PC-3 (cell line): ENCODE measurements at places on chromosomes 4 and X. TPM values are rescaled to one million over a fixed set of nuclear protein-coding genes. Genes with fewer than 3 reads are reported as not detected.

UBE2D3 gene
- total RNA-seq: 342 and 435 TPM in 2 replicates

GRCh38 chr4:108272046-108272445 lies 103.3 kb upstream of the LEF1 start:
- no peak for DNase-seq

AKAP14 gene
- not detected in 2 replicates for total RNA-seq

DNA sequence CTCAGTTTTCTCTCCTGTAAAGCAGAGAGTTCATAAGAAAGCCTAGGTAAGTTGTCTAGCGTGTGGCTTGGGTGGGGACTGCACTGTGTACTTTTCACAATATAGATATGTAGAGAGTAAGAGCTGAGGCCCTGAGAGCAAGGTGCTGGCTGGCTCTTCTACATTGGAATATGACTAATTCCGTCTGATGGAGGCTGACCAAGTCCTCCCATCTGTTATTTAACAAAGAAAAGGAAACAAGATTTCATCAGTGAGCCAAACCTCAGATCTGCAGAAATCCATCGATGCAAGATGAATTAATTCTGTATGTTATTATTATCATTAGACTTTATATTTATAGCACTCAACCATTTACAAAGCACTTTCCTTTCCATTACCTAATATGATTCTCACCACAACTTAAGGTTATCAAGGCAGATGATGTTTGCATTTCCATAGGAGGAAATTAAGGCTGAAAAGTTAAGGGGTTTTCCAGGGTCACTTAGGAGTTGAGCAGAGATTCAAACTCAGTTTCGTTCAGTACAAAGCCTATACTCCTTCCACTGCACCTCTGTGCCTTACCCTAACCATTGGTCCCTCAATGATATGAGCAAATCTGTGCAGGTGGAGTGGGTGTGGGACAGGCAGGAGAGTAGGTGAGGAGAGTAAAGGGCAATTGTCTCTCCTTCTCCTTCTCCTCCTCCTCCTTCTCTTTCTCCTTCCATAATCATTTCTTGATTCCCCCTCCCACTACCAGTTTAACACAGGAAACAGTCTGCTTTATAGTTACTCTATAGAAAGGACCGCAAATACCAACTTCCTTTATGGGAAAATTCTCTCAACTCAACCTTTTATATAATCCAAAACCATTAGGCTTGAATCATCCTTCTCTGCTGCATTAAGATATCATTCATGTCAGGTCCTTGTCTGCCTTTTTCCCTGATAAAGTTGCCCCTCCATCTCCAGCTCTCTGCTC lies 27.6 kb upstream of the SRD5A3 start:
- peak; percentile 10 for DNase-seq

- no peak for DNase-seq
Observed at GRCh38 chr4:25560605-25561004, 95.0 kb upstream of the SLC34A2 start.

NUDT10 gene
- total RNA-seq: 0.22 and 0.40 TPM in 2 replicates

BTC gene
- 7.5 and 12.8 TPM in 2 replicates for total RNA-seq

GLUD2 gene
- total RNA-seq: 0.29 and 0.40 TPM in 2 replicates

BEX1 gene
- 4.0 and 4.5 TPM in 2 replicates for total RNA-seq

GRCh38 chr4:111066887-111067286 lies 444.0 kb upstream of the PITX2 start:
- no peak for DNase-seq

GNL3L gene
- 50.3 and 63.7 TPM in 2 replicates for total RNA-seq

DNA sequence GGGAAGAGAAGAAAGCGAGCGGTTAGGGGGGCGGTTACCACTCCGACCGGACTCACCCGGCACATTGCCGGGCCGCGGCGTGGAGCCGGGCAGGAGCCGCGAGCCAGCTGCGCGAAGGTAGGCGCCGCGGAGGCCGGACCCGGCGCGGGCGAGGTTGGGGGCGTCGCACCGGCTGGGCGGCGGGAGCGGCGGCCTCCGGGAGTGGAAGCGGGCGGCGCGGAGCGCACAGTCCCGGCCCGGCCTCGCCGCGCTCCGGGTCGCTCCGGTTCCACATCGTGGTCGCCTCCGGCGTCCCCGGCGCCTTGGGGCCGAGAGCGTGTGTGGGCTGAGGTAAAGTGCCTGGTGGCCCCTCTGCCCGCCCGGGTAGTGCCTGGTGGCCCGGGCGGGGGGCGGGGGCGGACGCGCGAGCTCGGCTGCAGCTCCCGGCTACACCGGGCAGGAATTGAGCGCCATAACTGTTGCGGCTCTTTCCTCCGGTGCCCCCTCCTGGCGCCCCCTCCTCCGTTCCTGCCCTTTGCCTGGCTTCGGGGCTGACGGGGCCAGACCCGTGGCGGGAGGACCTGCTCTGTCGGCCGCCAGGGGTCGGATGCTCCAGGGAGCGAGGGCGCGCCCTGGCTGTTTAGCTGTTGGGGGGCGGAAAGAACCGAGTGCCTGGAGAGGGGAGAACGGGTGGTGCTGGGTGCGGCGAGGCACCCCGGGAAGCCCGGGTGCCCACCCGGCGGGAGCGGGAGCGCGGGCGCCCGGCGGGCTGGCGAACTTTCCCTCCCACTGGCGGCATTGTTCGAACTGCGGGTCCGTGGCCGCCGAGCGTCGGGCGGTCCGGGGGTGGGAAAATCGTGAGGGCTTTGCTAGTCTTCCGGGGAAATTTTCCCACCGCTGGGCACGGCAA lies 626 bp downstream of the JADE3 start:
- DNase-seq: peak; percentile 45

UGT2B17 gene
- total RNA-seq: not detected in 2 replicates

GRCh38 chr4:100261346-100261745 lies 71.1 kb upstream of the DDIT4L start:
- no peak for DNase-seq

GRCh38 chr4:135963009-135963408 lies 1569.3 kb downstream of the PCDH18 start:
- DNase-seq: no peak

GRCh38 chr4:42625329-42625728 lies 31.6 kb downstream of the ATP8A1 start:
- DNase-seq: no peak

GRCh38 chr4:25160714-25161592 lies 704 bp upstream of the SEPSECS start:
- peak; percentile 62 for DNase-seq

GRCh38 chr4:164384416-164384815 lies 369.5 kb upstream of the SMIM31 start:
- DNase-seq: no peak

SLC34A2 gene
- not detected in 2 replicates for total RNA-seq

NAP1L2 gene
- total RNA-seq: 6.7 and 8.6 TPM in 2 replicates

DNA sequence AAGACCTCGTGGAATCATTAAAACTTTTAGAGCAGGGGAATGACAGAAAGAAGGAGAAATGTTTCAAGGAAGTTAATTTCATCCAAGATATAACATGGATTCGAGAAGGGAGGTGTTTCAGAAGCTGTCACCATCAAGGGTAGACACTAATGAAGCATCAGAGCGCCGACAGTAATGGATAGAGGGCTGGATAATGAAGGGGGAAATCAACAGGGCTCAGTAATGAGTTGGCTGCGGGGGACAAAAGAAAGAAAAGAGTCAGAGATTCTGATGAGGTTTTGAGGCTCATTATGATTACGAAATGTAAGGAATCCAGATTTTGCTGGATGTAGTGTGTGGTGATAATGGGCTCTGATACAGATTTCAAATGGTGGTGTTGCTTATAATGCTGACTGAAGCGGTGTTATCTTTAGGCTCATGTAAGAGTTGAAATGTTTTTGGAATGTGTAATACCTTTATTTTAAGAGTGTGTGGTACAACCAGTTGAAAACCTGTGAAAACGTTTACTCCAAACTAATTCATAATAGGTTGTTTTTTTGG lies 39.3 kb upstream of the TENM3 start:
- no peak for DNase-seq

GRCh38 chr4:53748328-53748772 lies 157.1 kb upstream of the LNX1 start:
- DNase-seq: no peak

UGT8 gene
- total RNA-seq: 1.8 and 3.4 TPM in 2 replicates

DNA sequence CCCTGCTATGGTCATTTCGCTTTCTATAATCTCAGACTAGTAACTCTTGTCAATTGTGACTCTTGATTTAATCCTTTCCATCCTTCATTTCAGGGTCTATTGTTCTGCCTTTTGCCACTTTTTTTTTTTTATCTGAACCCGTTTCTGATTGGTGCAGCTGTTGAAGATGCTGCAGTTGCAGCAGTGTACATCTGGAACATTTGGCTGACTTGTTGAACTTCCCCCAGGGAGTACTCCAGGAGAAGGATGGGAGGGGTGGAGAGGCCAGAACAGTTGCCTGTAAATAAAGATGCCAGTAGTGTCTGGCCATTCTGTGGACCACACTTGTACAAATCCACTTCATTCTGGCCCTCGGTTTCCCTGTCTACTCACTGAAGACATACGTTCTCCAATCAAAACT lies 1.0 kb upstream of the EDA start:
- no peak for DNase-seq

DNA sequence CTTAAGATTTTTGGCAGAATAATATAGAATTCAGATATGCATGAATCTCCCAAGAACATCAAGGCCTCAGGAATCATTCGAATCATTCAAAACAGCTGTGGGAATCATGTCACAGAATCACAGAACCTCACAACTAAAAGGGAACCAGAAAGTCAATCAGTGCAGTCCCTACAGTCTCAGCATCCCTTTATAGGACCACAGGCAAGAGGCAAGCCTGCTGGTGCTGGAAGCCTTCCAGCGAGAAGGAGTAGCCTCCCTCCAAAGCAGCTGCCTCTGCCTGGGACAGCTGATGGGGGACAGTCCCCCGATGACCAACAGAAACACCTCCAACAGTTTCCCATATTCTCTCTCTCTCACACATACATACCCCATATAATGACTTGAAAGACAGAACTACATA lies 20.7 kb downstream of the QDPR start:
- DNase-seq: no peak

DNA sequence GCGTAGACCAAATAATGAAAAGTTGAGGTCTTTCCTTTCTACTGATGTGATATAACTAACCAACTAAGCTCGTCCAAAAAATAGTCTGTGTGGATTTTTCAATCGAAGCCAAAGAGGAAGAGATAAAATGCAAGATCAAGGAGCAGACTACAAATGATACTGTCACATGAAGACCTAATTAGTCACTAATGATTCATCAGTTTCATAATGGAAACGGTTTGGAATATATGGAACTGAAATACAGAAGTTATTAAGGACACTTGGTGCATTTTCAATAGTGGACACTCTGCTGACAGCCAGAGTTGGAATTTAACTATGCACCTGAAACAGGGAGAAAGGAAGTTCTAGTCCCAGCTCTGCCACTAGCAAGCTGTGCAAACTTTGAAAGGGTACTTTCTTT lies 119.8 kb downstream of the GUCY2F start:
- DNase-seq: peak; percentile 2

ERCC6L gene
- total RNA-seq: 13.0 and 14.6 TPM in 2 replicates

DNA sequence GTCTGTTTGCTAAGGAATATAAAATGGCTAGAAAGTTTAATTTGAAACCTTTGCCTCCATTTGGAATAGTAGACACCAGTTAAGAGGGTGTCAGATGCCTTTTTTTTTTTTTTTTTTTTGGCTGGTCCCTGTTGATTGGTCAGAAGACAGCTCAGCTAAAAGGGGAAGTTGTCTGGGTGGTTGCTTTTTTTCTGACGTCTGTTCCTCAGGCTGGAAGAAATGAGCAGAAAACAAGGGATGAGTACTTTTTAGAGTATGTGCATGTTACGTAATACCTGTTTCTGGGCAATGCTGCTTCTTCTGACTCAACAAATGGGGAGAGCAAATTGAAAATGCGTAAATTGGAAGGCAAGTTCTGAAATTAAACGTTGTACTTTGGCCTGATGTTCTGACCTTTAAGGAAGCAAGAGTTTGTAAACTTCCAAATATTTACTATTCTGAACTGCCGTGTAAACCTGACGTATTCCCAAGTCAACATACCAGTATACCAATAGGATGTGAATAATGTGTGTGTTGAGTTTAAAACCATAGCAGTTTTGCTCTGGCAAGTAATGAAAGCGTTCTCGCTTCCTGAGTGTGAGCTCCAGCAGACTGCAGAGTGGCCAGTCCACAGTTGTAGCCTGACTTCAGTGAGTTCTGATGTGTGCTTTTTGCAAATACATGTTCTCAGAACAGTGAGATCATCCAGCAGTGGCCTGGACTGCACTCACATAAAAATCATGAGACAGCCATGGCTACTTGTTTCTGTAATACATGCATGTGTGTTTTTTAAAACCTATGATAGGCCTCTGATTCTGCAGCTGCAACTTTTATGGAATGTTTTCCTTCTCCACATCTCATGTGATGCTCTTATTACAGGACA lies 1.7 kb downstream of the SAT1 start:
- DNase-seq: peak; percentile 71

DNA sequence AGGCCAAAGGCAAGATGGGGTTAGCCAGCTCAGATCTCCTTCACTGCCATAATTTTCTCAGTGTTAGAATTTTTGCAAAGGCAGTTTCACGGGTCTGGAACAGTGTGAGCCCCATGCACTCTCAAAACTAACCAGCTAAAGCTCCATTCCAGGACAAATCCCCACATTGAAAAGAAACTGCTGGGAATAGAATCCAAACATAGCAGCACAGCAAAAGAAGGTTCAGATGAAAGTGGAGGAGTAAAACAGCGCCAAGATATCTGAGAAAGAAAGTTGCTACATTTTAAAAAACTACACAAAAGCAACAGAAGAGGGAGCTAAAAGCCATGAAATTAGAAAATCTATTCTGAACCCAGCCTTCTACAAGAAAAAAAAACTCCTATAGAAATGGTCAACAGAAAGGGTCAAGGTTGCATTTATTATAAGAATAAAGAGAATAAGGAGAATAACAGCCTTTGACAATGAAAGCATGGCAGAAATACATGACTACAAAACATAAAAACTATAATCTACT lies 39.6 kb upstream of the SLC7A3 start:
- DNase-seq: peak; percentile 49

GRCh38 chrX:137930533-137930932 lies 364.6 kb downstream of the ZIC3 start:
- DNase-seq: no peak

COL4A5 gene
- 30.0 and 63.8 TPM in 2 replicates for total RNA-seq

DNA sequence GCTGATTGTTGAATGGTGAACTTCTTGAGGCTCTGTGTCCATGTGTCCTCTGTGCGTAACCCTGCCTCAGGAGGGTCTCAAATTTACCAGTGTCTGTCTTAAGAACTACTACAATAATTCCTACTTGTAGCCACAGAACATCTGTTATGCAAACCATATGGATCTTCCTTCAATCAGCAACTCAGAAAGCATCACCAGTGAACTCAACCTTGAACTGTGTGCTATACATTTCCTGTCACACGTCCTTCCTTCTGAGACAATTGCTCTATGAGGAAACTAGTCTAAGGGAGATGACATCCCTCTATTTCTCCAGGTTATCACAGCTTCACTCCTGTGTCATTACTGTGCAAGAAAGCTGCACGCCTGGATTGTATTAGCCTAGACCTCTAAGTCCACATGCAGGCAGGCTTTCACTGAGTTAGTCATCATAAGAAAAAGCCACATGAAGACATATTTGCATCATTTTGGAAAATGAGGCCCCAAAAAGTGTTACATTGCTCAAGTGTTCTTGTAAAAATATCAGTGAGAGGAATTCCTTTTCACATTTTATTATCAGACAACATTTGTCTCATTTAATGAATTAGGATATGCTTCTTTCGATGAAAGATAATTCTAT lies 157.8 kb downstream of the AFF2 start:
- no peak for DNase-seq

- peak; percentile 91 for DNase-seq
Observed at GRCh38 chr4:141642711-141643110, 6.3 kb downstream of the IL15 start.

- no peak for DNase-seq
Observed at GRCh38 chrX:154028502-154029184, 8.9 kb upstream of the IRAK1 start.

ALB gene
- total RNA-seq: 0.22 TPM in 1 of 2 replicates, not detected in the other
